Urinary bladder (tissue), 4 donors: ENCODE measurements at places on chromosomes 4 and X. TPM values are rescaled to one million over a fixed set of nuclear protein-coding genes. Genes with fewer than 3 reads are reported as not detected.

DNA sequence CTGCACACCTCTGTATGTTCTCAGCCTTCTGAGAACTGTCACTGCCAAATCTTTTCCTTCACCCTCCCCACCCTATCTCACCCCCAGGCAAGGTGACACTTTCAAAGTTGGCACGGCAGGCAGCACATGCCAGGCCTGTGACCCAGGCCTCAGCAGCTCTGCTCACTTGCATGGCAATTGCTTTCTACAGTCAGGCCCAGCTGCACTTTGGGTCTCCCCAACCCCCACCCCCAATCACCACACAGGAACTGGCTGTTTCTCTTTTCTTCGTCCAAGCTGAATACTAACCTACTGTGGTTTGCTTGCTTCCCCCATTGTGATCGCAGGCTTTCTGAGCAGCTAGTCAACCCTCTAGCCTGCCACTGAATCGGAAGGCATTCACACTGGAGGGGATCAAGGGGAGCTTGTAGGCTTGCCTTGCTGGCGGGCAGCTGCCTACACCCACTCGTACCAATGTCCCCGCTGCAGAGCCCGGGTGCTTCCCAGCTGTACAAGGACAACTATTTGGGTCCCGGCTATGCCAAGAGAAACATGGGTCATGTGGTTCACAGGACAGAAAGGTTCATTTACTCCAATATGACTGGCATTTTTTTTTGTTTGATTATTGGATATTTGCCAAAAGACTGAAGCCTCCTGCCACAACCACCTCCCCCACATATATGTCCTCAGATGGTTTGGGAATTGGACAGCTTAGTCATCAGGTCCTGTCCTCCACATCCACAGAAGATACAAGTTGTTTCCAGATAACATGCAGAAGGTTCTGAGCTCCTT lies 28.1 kb downstream of the SLC25A43 start:
- no peak for DNase-seq

Gene ZIC3
- total RNA-seq: not detected

GRCh38 chrX:45745479-45745878 lies 544.8 kb upstream of the DIPK2B start:
- DNase-seq: no peak

GRCh38 chrX:43898406-43899035 lies 16.3 kb upstream of the MAOB start:
- no peak for DNase-seq

DNA sequence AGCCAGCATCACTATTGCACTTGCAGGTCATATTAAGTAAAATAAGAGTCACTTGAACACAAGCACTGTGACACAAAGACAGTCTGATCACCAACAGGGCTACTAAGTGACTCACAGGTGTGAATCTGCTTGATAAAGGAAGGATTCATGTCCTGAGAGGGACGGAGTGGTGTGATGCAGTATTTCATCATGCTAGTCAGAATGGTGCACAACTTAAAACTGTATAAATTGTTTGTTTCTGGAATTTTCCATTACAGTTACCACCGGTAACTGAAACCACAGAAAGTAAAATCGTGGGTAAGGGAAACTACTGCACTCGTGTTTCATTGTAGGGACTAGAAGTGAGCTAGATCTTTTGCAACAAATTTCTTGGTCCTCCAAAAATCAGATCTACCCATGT lies 109.7 kb downstream of the ELOVL6 start:
- DNase-seq: no peak

- DNase-seq: no peak
Measured at GRCh38 chrX:155094468-155095061, 23.3 kb downstream of the BRCC3 start.

DNA sequence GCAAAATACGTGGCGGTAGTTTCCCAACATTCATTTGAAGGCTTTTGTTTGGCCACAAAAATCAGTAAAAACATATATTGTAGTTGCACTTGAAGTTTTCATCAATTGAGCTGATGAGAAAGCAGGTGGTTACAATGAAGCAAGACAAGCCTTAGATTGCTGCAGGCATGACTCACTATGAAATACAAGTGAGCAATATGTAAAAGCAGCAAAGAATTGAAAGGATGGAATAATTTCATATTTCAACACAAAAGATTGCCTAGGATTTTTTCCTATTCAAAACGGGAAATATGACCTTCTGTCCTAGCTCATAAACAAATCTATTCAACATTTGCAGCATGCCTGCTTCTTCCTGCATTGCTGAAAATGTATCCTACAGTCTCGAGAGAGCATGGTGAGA lies 190.9 kb upstream of the BANK1 start:
- no peak for DNase-seq

Gene NMU
- total RNA-seq: 0.79 TPM

- no peak for DNase-seq
Measured at GRCh38 chr4:38923746-38924145, 56.1 kb downstream of the FAM114A1 start.

- no peak for DNase-seq
Measured at GRCh38 chrX:72294497-72294896, 11.2 kb downstream of the CITED1 start.

- DNase-seq: no peak
Measured at GRCh38 chrX:1393871-1394615, 2.1 kb upstream of the SLC25A6 start.

- no peak for DNase-seq
Measured at GRCh38 chr4:41390661-41391060, 133.9 kb downstream of the UCHL1 start.

- DNase-seq: no peak
Measured at GRCh38 chrX:39000802-39001201, 199.5 kb downstream of the MID1IP1 start.

GRCh38 chrX:4118666-4119530 lies 405.4 kb upstream of the PRKX start:
- DNase-seq: no peak

GRCh38 chr4:138088449-138089208 lies 153.5 kb downstream of the SLC7A11 start:
- no peak for DNase-seq

DNA sequence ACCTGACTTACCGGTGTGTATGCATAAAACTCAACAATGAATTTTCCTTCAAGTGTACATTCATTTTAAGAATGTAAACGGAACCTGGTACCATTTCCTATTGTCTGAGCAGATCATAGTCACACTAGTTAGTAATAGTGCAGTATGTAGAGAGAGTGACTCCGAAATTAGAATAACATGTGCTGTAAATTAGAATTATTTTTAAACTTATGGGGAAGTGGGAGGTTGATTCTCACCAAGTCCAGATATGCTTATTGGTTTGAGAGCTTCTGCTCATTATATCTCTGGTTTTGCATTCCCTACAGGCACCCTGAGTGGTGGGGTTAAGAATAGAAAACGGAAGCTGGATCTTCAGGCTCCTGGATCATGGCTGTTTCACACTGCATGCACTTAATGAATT lies 39.6 kb downstream of the KLF3 start:
- no peak for DNase-seq

Gene RADX
- total RNA-seq: 7.3 TPM

DNA sequence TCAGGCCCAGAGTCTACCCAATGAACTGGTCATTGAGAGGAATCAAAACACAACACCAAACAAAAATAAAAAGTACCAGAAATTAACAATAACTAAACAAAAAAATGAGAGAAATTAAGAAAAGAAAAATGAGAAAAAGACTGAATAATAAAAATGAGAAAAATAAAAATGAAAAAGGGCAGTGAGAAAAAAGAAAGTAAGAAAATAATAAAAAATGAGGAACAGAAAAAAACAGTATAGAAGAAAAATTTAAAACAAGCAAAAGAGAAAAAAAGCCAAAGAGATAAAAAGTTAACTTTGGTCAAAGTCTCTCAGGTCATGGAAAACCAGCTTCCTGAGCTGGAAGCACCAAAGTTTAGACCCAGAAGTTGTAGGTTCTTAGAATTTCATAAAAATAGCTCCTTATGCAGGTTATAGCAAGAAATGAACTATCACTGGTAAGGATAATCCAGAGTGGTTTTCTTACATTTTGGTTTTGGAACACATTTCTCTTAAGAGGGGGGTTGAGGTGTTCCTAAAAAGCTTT lies 51.0 kb upstream of the WDR17 start:
- no peak for DNase-seq

Gene TMEM144
- total RNA-seq: 30.3 TPM

GRCh38 chr4:518569-519083 lies 19.6 kb downstream of the PIGG start:
- DNase-seq: no peak

DNA sequence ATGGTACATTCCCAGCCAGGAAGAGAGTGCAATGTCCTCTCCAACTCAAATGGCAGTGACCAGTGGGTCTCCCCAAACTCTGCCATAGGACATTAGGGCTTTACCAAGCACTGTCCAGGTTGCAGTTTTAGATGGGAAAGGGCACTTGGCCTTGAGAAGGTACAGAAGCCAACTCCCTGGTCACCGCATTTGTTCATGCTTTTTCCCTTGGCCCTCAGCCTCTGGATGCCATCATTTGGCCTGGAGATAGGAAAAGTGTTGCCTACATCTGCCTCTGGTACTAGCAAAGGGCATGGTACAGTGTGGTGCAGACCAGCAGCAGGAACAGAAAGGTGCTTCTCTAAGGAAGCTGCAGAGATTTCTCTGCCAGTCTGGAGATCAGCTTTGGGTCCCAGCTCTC lies 93.8 kb downstream of the MAMLD1 start:
- DNase-seq: no peak

Gene YTHDC1
- total RNA-seq: 105 TPM

Gene TACR3
- 7.3 TPM for total RNA-seq

DNA sequence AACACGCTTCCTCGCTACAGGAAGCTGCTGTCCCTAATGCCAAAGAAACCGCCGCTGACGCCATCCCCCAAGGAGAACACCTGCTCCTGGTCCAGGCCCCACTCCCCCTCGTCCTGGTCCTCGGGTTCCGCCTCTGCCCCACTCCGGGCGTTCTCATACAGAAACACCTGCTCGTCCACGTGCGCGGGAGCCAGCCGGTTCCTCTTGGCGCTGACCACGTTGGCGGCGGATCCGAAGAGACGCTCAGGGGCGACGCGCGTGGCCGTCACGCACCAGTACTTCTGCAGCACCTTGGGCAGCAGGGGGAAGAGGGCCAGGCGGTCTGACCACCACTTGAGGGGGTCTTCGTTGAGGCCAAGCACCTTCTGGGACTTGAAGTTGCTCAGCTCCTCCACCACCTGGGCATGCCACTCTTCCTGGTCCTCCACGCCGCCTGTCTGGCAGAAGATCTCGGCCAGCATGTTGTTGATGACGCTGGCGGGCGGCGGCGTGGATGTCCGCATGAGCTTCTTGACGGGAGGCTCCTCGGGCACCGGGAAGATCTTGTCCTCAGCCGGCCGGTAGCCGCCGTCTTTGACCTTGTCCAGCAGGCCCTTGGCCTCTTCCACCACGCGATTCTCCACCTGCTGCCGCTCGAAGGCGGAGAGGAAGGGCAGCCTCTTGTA lies 12.0 kb downstream of the DHRSX start:
- DNase-seq: no peak

DNA sequence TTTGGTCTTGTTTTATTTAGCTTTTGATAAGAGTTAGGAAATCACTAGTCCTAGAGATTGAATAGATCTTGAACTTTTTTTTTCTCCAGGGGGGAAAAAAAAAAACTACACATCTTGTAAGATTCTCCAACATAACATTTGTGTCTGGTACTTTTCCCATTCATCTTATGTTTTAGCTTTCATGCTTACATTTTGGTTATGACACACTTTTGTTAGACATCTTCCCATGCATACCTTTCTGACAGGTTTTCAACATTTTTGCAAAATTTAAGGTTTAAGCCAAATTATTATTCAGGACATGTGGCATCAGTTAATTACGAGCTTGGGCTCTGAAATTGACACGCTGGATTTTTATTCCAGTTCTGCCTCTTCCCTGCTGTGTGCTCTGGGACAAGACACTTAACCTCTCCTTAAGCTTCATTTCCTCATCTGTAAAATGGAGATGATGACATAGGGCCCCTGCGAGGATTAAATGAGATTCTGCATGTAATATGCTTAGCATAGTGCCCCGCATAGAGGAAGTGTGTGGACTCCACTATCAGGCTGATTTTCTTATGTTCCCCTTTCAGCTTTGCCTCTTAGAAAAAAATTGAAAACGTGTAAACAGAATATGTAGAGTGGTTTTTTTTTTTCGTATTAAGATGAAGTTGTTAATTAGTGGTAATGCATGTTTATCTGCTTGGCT lies 5.3 kb downstream of the KIT start:
- no peak for DNase-seq

DNA sequence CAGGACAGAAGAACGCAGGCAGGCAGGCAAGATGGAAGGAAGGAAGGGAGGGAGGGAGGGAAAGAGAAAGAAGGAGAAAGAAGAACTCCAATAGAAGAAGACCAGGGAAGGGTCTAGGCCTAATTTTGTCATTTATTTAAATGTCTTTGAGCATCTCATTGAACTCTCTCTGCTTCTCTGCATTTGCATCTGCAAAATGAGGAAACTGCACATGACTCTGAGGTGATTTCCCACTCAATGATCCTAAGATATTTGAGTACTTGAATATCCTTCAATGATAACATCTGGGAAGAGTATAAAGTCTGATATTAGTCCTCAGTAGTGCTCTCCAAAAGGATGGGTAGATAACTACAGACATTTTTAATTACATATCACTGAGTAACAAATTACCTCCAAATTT lies 33.1 kb upstream of the RBPJ start:
- no peak for DNase-seq

DNA sequence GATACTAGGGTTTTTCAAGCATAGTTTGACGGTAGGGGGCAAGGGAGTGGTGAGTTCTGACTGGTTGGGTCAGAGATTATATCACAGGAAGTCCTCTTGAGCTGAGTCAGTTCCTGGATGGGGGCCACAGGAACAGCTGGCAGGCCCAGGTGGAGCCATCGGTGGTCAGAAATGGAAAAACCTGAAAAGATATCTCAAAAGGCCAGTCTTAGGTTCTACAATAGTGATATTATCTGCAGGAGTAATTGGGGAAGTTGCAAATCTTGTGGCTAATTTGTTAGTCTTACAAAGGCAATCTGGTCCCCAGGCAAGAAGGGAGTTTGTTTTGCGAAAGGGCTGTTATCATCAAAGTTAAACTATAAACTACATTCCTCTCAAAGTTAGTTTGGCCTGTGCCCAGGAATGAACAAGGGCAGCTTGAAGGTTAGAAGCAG lies 159.3 kb downstream of the PTCHD1 start:
- no peak for DNase-seq

- DNase-seq: no peak
Measured at GRCh38 chrX:81195259-81195658, 6.5 kb downstream of the HMGN5 start.

Gene PCSK1N
- total RNA-seq: 1.1 TPM

DNA sequence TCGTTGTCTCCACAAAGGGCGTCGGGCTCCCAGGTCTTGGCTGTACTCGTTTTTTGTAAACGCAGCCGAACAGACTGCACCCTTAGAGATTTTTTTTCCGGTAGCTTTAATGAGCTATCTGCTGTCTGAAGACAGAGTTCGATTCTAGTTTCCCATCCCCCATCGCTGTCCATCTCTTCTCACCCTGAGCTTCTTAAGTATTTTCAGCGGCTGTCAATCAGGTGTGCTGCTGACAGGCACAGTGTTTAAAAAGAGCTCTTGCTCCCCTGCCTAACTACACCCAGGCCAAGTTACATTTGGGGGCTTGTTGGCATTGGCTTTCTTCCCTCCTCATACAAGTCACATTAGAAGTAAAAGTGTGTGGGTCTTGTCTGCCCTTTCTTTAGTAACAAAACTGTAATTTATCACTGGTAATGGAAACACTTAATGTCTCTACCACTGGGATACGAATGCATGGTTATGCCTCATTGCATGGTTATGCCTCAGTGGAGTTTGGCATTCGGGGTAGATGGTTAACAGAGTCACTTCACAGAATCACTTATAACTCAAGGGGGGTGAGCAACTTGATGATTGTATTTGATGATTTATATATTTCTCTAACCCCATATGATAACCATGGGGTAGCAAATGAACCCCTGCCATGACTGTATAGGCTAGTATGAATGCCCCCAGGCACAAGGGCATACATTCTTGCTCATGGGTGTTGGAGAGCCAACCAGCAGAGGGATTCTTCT lies 1.4 kb upstream of the ARHGAP6 start:
- no peak for DNase-seq

Gene SPATA18
- total RNA-seq: 4.0 TPM
